ENCODE measurements at places on chromosomes 3 and 15. TPM values are rescaled to one million over a fixed set of nuclear protein-coding genes. Genes with fewer than 3 reads are reported as not detected.

Gene PDZRN3
- total RNA-seq = not detected

- H3K36me3 ChIP-seq = no peaks in the 10 kb centered on the region
- peak; percentile 28 for DNase-seq
- H3K27ac ChIP-seq = no peak overlapping the region
- H3K27me3 ChIP-seq = no peaks in the 10 kb centered on the region
- no peak overlapping the region for H3K4me3 ChIP-seq
- H3K4me1 ChIP-seq = peaks cover 5% of the 10 kb centered on the region
These were observed 12.4 kb upstream of the CACNA2D2 start for GRCh38 chr3:50515565-50516439.

DNA sequence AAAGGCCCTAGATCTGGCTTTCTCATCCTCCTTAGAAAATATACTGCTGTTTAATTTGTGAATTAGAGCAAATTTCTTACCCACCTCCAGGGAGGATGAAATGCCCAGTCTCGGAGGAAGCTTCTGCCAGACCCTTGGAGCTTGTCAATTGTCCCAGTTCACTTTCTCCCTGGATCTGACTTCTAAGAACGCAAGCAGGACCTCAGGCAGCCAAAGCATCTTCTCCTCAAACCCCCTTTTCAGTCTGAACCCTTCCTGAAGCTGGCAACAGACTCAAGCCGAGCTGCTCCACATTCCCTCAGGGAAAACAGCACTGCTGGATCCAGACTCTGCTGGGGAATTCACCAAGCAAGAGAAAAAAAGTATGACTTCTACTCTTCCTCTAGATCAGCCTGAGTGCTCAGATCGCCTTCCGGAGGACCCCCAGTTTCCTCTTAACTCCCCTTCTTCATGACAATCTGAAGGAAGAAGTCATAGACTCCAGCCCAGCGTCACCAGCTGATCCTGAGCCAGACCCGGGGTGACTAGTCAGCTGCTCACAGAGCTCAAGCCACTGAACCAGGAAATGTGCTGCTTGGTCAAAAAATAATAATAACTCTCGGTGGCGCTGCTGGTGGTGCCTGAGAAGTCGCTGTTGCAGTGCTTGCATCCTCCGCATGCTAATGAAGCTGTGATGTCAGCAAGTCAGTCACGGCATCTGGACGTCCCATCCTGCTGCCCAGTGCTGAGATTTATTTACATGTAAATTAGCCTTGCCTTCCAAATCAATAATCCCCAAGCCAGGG, at the start of gene PRICKLE2:
Gene PRICKLE2, minus strand, starts transcription at position 641 of the 785 bp plus-strand sequence. CDS start 26,539 bp downstream, outside the sequence.
- H3K4me3 ChIP-seq = peak within 1 kb of the TSS; percentile 45
- DNase-seq = peak; percentile 95
- H3K27me3 ChIP-seq = no peaks in the 10 kb centered on the region

- H3K27ac ChIP-seq = no peak overlapping the region
- H3K4me3 ChIP-seq = no peak overlapping the region
- H3K36me3 ChIP-seq = peaks cover 2% of the 10 kb centered on the region
- no peaks in the 10 kb centered on the region for H3K27me3 ChIP-seq
- H3K4me1 ChIP-seq = no peaks in the 10 kb centered on the region
These were observed 182.4 kb downstream of the CBLB start for GRCh38 chr3:105686278-105686897.

DNA sequence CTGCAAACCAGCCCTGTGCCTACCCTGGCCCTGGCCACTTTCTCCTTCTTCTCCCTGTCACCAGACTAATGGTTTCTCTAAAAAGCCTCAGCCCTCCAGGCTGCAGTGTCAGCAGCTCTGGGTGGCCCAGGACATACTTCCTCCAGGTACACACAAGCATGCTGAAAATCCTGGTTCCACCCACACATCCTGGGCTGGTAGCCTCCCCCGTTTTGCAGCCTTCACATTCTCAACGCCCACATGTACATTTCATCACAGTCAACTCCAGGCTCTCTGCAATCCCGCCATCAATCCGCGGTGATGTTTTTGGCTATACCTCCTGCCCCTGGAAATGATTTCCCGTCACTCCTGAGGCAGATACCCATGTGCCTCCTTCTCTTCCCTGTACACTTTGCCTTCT, 59.4 kb downstream of the MAGEF1 start:
- no peaks in the 10 kb centered on the region for H3K27me3 ChIP-seq
- H3K4me3 ChIP-seq = no peak overlapping the region
- no peaks in the 10 kb centered on the region for H3K4me1 ChIP-seq
- no peak overlapping the region for H3K27ac ChIP-seq
- no peak for DNase-seq
- no peaks in the 10 kb centered on the region for H3K36me3 ChIP-seq

- H3K4me1 ChIP-seq = no peaks in the 10 kb centered on the region
- DNase-seq = no peak
- no peaks in the 10 kb centered on the region for H3K27me3 ChIP-seq
These were observed 647.4 kb upstream of the LMCD1 start for GRCh38 chr3:7854266-7854665.

DNA sequence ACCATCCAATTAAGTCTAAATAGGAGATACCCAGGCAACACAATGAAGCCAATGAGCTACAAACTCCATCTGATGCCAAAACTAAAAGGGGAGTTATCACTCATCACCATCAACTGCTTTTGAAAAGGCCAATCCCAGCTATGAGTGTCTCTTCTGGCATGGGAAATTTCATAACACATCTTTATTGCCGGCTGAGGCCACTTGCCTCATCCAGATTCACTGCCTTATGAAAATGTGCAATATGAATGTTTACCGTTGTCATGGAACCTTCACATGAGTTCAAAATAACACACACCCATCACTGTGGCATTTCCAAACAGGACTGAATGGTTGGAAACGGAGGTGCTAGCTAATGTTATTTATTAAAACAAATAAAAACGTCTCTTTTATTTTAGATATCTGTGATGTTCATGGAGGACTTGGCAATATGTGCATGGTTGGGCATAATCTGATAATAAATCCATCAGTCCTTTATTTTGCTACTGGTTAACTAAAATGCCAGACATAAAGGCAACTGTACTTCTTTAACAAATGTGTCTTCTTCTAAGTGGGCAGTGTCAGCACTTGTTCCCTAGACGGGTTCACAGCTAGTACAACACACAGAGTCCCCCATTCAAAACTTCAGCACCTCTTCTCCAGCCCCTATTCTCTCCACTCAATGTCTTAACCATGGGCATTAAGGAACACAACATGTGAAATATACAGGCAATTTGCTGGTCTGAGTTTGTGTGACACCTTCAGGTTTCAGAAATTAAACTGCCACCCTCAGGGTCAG, 143.9 kb downstream of the MAGI1 start:
- peaks cover 17% of the 10 kb centered on the region for H3K4me1 ChIP-seq
- no peak overlapping the region for H3K27ac ChIP-seq
- no peak overlapping the region for H3K4me3 ChIP-seq
- DNase-seq = no peak

All from endothelial cell of umbilical vein (primary cell).